ENCODE measurements at places on chromosomes 4 and X.

DNA sequence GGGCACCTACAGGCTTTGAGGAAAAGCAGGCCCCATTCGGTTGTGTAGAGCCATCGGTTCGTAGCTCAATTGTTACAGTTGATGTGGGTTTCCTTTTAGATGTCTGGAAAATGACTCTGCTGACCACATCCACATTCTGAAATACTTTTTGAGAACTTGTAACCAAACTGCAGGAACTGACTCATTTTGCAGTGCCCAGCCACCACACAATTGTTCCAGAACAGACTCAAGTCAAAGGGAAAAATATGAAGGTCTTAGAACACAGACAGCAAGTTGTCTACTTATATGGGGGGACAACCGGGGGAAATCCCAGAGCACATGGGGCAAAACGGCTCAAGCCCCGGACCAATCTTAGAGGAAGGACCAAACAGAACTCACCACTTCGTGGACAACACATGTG, 557.6 kb upstream of the DIPK2B start:
- DNase-seq, result no peak

DNA sequence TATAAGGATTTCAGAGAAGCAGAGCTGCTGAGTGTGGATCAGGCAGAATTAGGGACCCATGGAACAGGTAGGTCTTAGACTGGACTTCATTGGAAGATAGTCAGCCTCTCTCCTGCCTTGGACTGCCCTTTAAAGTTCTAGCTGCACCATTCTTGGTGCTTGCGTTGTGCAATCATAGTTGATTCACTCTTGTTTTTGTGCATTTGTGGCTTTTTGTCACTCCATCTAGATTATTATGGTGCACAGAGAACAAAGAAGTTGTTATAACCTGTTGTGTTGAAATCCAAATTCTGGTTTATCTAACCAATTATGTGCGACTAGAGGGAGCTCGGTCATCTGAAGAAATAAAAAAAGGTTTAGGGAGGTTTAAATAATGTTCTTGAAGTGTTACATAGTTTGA, 59.3 kb downstream of the JADE1 start:
- DNase-seq, result no peak

- no peak for DNase-seq
Measured at GRCh38 chrX:110758781-110759422, 36.7 kb downstream of the CHRDL1 start.

DNA sequence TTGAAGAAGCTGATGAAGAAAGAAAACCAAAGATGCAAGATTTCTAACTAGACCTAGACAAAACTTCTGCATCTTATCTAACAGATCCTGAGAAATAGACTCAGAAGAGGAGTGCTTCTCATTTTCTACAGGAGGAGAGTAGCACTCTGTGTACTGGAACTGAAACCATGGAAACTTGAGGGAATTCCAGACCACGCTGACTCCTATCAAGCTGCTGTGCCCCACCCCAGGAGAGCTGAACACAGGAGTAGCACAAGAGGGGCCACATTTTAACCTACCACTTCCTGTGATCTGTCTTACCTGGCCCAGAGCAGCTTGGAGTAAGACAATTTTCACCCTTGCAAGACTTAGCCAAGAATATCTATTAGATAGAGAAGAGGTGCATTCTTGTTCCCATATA, 248.9 kb downstream of the SCFD2 start:
- DNase-seq, result no peak

DNA sequence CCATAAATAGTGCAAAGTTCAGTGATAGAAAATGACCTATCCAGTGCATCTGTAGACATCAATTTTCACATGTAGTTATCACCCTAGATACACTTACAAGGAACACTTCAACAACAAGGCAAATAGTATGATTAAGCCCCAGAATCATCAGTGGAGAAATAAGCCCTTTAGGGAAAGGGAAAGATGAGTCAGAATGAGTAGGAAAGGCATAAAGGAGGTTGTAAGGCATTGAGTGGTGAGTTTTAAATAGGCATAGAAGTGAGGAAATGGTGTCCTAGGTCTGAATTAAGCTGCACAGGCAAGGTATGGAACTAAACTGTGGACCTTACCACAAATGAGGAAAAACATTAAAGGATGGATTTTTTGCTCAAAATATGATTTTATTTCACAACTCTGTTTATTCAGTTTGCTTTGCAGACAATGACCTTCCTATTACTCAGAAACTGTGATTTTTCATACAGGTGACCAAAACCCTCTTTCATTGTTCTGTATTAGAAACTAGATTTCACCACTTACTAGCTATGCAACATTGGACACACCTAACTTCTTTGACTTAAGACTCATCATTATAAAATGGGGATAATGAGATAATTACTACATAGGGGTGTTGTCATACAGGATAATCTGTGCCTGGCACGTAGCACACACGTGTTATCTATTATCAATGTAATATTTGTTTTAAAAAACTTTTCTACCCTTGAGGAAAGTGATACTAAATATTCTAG, 57.0 kb upstream of the MAP9 start:
- DNase-seq, result no peak

- DNase-seq, result no peak
Measured at GRCh38 chr4:74997948-74998729, 65.2 kb downstream of the PARM1 start.

- DNase-seq, result no peak
Measured at GRCh38 chr4:72186714-72187113, 154.9 kb downstream of the NPFFR2 start.

- no peak for DNase-seq
Measured at GRCh38 chr4:169957785-169958184, 68.4 kb downstream of the MFAP3L start.

- DNase-seq, result no peak
Measured at GRCh38 chrX:85993539-85994197, 53.7 kb downstream of the CHM start.

DNA sequence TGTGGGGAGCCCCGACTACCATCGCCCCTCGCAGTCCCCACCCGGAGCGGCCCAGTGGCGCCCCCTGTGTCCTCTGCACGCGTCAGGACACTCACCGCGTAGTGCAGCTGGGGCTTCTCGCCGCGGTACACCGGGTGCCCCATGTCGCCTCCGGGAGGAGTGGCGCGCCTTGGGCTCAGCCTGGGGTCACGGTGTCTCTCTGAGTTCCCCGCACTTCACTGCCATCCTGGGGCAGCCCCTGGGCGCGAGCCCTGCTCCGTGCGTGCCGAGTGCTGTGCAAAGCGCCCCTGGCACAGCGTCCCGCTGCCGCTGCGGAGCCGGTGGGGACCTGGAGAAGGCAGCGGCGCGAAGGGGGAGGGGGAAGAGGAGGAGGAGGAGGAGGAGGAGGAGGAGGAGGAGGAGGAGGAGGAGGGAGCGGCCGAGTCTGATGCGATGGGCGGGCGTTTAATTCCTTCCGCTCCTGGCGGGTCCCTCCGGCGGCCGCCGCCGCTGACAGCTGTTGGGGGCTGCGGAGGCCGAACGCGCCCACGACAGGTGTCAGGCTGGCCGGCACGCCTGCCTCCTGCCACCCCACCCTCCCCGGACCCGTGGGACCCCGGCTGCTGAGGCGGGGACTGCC, 134.3 kb downstream of the AMELX start:
- DNase-seq, result no peak

All from stimulated activated CD4-positive, alpha-beta T cell treated with anti-CD3 and anti-CD28 coated beads, TNF-alpha, amount 100 ng/mL, for 48 hours (primary cell).